ENCODE measurements at places on chromosomes 5 and 9.

- DNase-seq = no peak
Observed at GRCh38 chr9:124818431-124819281, 34.6 kb upstream of the WDR38 start.

DNA sequence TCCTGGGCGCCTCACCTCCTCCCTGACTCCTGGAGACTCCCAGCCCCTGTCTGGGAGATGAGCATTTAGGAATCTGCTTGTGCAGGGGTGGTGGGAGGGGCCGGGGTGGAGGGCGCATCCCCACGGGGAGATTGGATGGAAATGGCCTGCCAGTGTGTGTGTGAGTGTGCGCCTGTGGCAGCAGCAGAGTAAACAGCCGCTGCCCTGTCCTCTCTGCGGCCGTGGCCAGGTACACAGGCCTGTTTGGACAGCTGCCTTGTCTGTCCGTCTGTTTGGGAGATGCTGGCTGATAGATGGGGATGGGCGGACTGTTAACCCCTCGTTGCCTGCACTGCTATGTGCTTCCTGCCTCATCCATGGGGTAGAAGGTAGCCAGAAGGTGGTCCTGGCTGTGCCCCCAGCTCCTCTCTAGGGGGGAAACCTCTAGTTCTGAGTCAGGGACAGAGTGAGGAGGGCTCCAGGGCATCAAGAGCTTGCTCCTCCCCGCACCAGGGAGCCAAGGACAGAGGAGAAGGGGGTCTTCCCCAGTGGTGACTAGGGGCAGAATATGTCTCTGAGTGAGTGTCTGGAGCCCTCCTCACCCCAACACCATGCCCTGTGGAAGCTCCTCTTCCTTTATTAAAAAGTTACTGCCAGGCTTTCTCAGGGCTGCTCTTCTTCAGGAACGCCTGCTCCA, 60.1 kb downstream of the LMX1B start:
- DNase-seq = no peak

DNA sequence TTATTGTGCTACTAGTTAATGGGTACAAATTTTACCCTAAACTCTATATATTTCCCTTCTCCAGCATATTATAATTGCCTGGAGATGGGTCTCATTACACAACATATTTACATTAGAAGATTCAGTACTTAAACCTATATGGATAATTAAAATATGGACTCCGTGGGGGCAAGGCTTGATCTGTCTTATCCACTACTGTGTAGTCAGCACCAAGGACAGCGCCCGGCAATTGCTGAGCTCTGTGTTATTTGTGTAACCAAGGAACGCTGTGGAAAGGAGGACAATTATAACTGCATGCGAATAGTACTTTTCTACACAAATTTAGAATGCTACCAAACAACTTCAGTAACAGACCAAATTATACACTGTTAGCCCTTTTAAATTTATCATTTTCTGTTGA, 77.7 kb downstream of the DNAH5 start:
- no peak for DNase-seq

- DNase-seq = no peak
Observed at GRCh38 chr5:25701936-25702335, 1057.2 kb upstream of the CDH10 start.

DNA sequence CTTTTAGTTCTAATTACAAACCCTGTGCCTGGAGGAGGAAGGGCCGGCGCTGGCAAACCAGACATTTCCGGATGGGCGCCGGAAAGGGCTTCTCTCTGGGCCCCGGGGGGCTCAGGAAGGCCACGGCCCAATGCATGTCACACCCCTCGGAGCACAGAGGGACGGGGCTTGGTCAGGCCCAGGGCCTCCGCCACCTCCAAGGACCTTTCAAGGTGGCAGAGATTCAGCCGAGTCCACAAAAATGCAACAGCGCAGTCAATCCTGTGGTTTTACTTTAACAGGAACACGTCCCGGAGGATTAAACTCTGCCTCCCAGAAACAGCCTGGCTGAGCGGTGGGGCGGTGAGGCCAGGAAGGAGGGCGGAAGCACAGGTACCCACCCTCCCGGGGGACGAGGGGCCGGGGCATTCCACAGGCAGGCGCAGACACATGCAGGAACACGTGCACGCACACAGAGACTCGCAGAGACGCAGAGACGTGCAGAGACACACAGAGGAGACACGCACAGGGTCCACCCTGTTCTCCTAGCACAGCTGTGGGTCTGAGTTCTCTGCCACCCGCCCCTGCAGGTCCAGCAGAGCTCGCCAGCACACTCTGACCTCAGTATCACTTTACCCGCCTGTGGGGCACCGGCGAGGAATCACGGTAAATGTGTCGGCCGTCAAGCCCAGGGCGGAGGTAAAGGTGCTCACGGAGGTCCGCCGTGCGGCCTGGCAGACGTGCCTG, 23.0 kb downstream of the SLC9A3 start:
- no peak for DNase-seq

- no peak for DNase-seq
Observed at GRCh38 chr9:34384368-34385165, 7.9 kb upstream of the MYORG start.

DNA sequence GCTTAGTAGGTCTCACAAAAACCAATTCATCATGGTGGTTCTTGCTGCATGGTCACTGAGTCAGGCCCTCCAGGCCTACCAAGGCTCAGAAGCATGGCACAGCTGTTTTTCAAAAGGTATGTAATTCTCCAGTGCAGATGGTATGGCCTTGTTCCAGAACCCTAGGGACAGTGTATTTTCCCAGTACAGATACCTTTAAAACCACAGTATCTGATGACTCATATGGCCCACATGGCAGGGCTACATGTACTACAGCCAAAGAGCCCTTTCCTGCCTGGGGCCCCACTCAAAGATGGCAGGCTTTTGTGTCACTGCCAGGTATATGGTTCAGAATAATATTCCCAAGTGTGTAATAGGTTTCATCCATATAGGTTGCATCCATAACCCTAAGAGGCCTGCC, 16.5 kb downstream of the CSF2 start:
- no peak for DNase-seq

GRCh38 chr5:127022846-127023245, 7.5 kb downstream of the MARCHF3 start:
- no peak for DNase-seq

- DNase-seq = no peak
Observed at GRCh38 chr5:167489202-167489601, 802.2 kb upstream of the WWC1 start.

DNA sequence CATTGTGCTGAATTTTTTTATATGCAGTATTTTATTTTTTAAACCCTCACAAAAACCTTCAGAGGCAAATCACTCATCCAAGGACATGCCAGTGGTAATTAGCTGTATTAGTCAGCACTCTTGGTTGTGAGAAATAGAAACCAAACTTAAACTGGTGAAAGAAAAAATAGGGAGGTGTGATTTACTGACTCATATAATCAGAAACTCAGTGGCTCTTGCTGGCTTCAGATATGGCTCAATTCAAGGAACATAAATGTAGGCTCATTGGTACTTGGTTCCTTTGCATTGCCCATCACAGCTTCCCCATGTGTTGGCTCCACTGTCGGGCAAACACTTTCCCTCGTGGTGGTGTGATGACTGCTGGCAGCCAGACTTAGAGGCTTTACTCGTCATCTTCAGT, 497.2 kb downstream of the MAT2B start:
- DNase-seq = no peak

- no peak for DNase-seq
Observed at GRCh38 chr9:3662671-3663070, 136.9 kb upstream of the RFX3 start.

GRCh38 chr9:22141908-22142307, 132.8 kb upstream of the CDKN2B start:
- no peak for DNase-seq

DNA sequence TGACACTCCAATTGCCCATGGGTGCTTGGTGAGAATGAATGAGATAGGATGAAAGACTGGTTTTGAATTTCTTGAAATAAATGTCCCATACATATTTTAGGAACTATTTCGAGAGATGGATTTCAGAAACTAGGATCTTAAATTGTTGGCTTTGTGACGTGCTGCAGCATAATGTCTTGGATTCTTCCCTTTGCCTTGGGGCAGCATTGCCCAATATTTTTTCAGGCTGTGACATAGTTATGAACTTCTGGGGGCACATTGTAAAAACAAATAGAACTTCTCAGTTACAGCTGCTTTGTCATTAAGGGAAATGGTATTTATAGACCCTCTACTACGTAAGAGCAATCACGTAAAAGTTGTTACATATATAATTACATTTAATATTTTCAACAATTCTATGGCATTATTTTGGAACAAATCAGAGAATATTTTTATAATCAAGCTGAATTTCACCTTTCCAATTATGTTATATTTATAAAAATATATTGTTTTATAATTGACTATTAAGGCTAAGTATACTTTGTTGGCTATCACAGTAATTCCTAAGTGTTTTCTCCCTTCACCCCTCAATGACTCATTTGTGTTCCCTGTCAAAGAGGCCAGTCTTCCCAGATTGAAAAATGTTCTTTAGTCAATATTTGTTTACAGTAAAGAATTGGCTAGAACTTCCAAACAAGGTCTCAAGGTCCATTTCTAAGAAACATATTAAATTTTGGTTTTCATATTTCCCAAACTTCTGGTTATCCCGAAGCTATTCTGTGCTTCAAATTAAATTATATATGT, 1388.3 kb upstream of the ACO1 start:
- DNase-seq = no peak

DNA sequence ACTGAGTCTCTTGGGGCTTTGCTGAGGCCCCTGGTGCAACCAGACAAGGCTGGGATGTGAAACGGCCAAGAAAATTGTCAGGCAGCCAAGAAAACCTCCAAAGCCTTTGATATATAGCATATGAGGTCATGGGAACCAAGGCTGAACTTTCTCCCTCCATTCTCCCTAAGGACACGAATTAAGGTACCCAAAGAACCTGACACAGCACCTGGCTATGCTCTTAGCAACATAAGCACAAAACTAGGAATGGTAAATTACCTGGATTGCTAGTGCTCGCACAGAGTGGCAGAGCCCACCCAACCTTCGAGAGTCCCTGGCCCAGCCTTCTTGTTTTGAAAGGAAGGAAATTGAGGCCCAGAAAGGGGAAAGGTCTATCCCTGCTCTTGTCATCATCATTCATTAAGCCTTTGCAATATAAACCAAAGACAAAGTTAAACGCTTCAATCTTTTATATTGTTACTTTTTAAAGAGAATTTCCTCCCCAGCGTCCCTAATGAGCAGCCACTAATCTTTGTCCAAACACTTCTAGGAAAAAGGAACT, 220.0 kb upstream of the NR4A3 start:
- no peak for DNase-seq

DNA sequence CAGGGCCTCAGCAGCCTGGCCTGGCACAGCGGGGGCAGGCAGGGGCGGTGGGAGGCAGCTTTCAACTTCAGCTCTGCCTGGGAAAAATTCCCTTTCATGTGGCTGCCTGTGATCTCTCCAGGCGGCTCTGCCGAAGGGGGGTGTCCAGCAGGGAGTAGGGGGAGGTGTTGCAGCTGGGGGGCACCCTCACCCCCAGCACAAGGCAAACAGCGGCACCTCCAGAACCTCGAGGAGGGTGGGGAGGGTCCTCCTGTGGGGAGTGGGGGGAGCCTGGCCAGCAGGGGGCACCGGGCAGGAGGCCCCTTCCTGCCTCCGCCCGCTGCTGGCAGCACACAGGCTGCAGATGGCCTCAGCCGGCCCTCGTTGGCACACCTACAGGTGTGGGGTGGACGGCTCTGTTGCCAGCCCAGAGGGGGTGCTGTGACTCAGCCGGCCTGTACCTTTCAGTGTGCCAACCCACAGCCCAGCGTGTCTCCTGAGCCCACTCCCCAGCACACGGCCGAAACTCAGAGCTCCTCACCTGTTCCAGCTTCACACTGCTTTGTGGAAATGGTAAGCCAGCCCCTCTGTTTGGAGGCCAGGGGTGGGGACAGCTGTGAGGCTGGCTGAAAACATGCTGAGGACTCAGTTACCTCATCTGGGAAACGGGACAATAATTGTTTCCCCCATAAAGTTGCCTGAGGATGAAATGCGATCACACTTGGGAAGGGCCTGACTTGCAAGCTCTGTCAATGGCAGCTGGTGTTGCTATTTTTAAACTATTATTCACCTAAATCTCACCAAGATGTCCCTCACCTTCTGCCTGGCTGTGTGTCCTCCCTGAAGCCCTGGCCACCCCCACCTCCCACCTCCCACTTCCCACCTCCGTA, 37.0 kb downstream of the CXXC5 start:
- no peak for DNase-seq

- DNase-seq = no peak
Observed at GRCh38 chr5:127650022-127650421, 1.1 kb downstream of the CTXN3 start.

DNA sequence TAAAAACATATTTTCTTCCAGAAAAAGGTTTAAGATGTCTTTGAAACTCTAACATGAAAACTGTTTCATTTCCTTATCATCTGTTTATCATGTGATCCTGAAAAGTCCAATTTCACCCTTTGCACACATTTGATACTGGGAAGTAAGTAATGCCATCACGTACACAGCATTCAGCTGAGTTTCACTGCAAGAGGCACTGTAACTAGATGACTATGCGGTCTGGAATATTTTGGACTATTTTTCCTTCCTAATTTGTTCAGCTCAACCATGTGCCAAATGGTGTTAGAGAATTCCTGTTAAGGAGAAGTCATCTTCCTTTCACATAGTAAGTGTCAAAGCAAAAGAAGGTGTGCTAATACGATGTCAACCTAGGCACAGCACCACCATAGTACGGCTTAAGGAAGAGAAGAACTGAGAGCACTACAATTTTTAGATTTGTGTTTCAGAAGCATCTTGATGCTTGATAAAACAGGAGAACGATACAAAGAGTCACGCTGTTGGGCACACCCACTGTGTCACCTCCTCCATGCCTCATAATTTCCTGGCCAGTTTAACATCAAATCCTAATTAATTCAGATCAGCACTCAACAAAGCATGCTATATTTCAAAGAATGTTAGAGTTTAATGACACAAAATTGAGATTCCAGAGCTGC, 77.5 kb downstream of the GNAQ start:
- DNase-seq = no peak

- no peak for DNase-seq
Observed at GRCh38 chr9:886886-887285, 45.4 kb downstream of the DMRT1 start.

GRCh38 chr5:6833406-6833805, 120.2 kb downstream of the TENT4A start:
- no peak for DNase-seq

GRCh38 chr5:126899476-126899875, 122.5 kb downstream of the LMNB1 start:
- no peak for DNase-seq

- no peak for DNase-seq
Observed at GRCh38 chr9:98087420-98088354, 31.2 kb downstream of the NANS start.

- DNase-seq = no peak
Observed at GRCh38 chr9:115445655-115446054, 327.7 kb upstream of the TNC start.

- DNase-seq = no peak
Observed at GRCh38 chr9:121912812-121913627, 180.1 kb downstream of the TTLL11 start.

- DNase-seq = no peak
Observed at GRCh38 chr5:97425511-97425910, 242.5 kb upstream of the RIOK2 start.

- no peak for DNase-seq
Observed at GRCh38 chr5:139870677-139871076, 75.1 kb downstream of the PSD2 start.

- no peak for DNase-seq
Observed at GRCh38 chr9:134872482-134873231, 8.0 kb upstream of the FCN2 start.

Measured in GM12891 (cell line).